Amniotic stem cell (primary cell): ENCODE measurements at places on chromosomes 2 and 18.

DNA sequence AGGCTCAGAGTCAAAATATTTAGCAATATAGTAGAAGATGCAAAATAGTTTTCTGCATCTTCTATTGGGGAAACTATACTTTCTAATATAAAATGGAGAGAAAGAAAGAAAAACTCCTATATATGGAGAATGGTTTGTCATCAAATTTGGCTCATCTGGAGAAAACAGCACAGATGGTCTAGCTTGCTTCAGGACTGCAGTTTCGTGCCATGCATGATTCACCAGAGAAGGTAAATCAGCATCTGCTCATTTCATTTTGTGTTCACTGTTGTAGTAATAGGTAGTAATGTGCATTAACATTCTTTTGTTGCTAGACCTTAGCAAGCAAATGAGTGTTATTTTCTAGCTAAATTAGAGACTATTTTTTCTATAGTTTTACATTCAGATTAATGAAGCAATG is 179.0 kb downstream of the ASXL3 start:
- no peak for DNase-seq

GRCh38 chr2:13539296-13539695 is 822.6 kb downstream of the TRIB2 start:
- no peak for DNase-seq

- DNase-seq: no peak
Observed at GRCh38 chr2:1979138-1979537, 234.8 kb upstream of the PXDN start.

DNA sequence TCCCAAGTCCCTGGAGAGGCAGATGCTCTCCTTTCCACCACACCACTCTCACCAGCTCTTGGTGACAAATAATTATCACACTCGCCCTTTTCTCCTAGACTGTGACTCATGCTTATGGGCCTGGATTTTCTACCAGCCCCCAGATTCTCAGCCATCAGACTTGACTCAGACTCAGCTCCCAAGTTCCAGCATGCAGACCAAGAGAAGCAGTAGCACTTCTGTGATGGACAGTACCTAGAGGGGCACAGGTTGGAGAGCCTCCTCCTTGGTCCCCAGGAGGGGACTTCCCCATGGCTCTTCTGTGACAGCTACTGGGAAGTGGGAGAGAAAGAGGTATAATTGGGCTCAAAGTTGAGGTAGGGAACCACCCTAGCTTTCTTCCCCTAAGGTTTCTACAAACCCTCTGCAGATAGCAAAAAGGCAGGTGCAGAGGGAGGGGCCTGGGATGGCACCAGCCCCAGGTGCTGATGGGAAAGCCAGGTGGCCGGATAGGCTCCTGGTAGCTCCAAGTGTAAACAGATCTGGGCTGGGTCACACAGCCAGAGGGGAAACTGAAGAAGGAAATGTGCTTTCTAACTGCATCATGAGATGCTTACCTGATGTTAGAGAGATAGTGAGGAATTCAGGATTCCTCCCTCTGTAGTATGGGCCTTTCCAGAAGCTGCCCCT is 4.1 kb downstream of the TCF23 start:
- DNase-seq: no peak

DNA sequence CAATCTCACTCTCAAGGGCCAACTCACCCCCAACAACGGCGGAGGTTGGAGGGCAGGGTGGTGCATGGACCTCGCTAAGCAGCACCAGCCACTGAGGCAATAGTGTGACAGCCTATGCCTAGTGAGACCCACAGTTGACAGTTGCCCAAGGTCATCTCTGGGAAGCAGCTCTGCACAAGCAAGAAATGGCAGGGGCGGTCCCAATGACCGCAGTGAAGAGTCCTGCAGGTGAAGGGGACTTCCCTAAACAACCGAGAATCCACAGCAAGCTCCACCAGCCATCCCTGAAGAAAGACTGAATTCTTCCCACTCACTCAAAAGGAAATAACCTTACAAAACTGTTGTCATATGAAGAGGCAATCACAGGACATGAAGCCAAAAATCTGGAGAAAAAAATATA is 313.4 kb upstream of the ID2 start:
- DNase-seq: no peak

DNA sequence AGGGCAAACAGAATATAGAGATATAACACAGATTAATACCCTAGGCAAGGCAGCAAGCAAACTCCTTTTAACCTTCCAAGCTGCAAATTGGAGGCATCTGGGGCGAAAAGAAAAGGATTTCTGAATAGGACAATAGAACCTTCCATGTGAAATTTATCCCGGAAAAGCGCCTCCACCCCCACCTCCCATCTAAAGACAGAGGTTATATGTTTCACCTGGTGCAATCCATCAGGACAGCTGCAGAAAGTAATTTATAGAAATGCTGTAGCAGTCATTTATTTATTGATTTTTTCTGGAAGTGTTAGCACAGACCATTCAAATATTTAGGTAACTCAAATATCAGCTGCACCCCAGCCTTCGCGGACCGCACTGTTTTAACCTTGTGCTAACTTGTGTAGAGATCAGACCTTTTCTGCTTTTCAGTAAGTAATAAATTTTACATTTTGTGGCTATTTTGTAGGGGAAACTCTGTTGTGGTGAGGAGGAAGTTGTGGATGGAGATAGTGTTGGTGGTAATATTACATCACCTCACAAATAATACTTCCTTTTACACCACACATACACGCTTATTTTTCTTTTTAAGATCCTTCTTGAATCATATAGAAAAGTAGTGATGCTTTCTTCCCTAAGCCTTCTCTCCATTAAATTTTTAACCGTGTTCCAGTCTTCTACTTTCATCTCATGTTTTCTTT is 919.3 kb upstream of the CDH2 start:
- DNase-seq: no peak
